Endodermal cell (in vitro differentiated cells): ENCODE measurements at places on chromosomes 12 and 14. TPM values are rescaled to one million over a fixed set of nuclear protein-coding genes. Genes with fewer than 3 reads are reported as not detected.

- H3K4me3 ChIP-seq: peak overlapping the region; percentile 0
- peaks cover 10% of the 10 kb centered on the region for H3K4me1 ChIP-seq
- no peak for DNase-seq
- H3K36me3 ChIP-seq: no peaks in the 10 kb centered on the region
These were observed 1313.5 kb upstream of the TMEM132C start for GRCh38 chr12:126953365-126953889.

- H3K4me3 ChIP-seq: no peak overlapping the region
- H3K4me1 ChIP-seq: no peaks in the 10 kb centered on the region
- no peaks in the 10 kb centered on the region for H3K36me3 ChIP-seq
- DNase-seq: no peak
- H3K27ac ChIP-seq: no peak overlapping the region
These were observed 11.0 kb downstream of the CBLN3 start for GRCh38 chr14:24418492-24418873.

- no peaks in the 10 kb centered on the region for H3K27me3 ChIP-seq
- no peaks in the 10 kb centered on the region for H3K4me1 ChIP-seq
- no peak overlapping the region for H3K27ac ChIP-seq
- H3K36me3 ChIP-seq: no peaks in the 10 kb centered on the region
- DNase-seq: no peak
These were observed 113.3 kb downstream of the NOVA1 start for GRCh38 chr14:26484562-26484961.

- peak overlapping the region; percentile 81 for H3K4me3 ChIP-seq
- H3K36me3 ChIP-seq: no peaks in the 10 kb centered on the region
- no peaks in the 10 kb centered on the region for H3K4me1 ChIP-seq
- DNase-seq: no peak
- H3K27ac ChIP-seq: peak overlapping the region; percentile 95
These were observed 20.4 kb upstream of the FOS start for GRCh38 chr14:75258079-75258802.

- no peak overlapping the region for H3K4me3 ChIP-seq
- H3K36me3 ChIP-seq: no peaks in the 10 kb centered on the region
- DNase-seq: no peak
- no peak overlapping the region for H3K27ac ChIP-seq
- no peaks in the 10 kb centered on the region for H3K4me1 ChIP-seq
These were observed 87.8 kb upstream of the ATXN7L3B start for GRCh38 chr12:74449872-74450271.

GRCh38 chr12:52740584-52740983, 36.6 kb downstream of the KRT76 start:
- H3K4me3 ChIP-seq: no peak overlapping the region
- H3K4me1 ChIP-seq: no peaks in the 10 kb centered on the region
- no peaks in the 10 kb centered on the region for H3K36me3 ChIP-seq
- H3K27ac ChIP-seq: no peak overlapping the region
- peaks cover 57% of the 10 kb centered on the region for H3K27me3 ChIP-seq

DNA sequence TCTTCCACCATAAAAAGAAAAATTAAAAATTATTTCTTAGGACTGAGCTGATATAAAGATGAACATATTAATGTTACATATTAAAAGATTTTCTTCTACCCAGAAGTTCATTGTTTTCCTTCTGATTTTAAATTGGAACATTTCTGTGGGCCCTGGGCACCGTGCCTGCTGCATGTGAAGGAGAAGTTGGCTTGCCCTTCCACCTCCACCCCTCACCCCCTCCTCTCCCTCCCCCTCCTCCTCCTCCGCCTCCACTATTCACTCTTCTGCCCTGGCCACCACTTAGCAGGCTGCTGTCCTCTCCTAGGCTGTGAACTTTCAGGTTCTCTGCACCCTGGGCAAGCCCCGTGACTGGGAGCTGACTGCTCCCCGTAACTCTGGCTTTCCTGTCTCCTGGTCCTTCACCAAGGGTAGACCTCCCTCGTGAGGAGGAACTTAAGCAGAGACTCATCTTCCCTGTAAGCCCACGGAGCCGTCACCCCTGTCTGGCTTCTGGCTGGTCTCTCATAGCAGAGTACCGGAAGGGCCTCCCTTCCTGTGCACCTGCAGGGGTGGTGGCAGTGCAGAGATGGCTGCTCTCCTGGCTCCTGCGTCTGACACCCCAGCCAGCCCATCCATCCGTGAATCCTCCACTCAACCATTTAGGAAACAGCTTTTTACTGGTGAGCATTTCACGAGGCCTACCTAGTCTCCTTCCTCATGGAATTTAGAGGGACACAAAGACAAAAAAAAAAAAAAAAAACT, 12.8 kb downstream of the TUNAR start:
- H3K27me3 ChIP-seq: no peaks in the 10 kb centered on the region
- H3K4me1 ChIP-seq: peaks cover 5% of the 10 kb centered on the region
- DNase-seq: peak; percentile 34
- H3K36me3 ChIP-seq: no peaks in the 10 kb centered on the region

- no peak for DNase-seq
- H3K4me3 ChIP-seq: no peak overlapping the region
- H3K27me3 ChIP-seq: no peaks in the 10 kb centered on the region
These were observed 42.9 kb downstream of the HELB start for GRCh38 chr12:66345212-66345611.

- DNase-seq: peak; percentile 91
- no peaks in the 10 kb centered on the region for H3K36me3 ChIP-seq
- H3K4me1 ChIP-seq: no peaks in the 10 kb centered on the region
- H3K27me3 ChIP-seq: no peaks in the 10 kb centered on the region
These were observed 95.2 kb upstream of the HMGA2 start for GRCh38 chr12:65728848-65729793.

DNA sequence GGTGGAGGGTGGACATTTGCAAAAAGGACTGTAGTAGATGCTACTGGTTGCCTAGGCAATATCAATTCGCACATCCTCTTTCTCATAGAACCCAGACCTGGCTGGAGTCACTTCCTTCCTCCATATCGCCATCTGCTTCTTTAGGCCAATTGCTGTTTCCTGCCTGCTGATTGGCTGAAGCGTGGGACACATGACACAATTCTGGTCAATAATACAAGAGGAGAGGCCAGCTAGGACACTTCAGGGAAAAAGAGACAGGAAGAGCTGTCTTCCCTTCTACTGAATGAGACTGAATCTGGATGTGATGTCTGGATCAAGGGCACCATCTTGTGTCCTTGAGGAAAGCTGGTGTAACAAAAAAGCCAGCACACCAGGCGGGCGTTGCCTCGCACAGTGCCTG, 53.8 kb downstream of the TRPV4 start:
- H3K27me3 ChIP-seq: no peaks in the 10 kb centered on the region
- H3K27ac ChIP-seq: no peak overlapping the region
- DNase-seq: no peak
- no peak overlapping the region for H3K4me3 ChIP-seq

- no peak overlapping the region for H3K4me3 ChIP-seq
- H3K36me3 ChIP-seq: no peaks in the 10 kb centered on the region
- no peaks in the 10 kb centered on the region for H3K27me3 ChIP-seq
- peak; percentile 70 for DNase-seq
These were observed 24.1 kb downstream of the CEP83 start for GRCh38 chr12:94435511-94435927.

GRCh38 chr14:78310272-78310671, 140.1 kb downstream of the NRXN3 start:
- H3K36me3 ChIP-seq: no peaks in the 10 kb centered on the region
- no peak for DNase-seq
- no peak overlapping the region for H3K4me3 ChIP-seq
- peaks cover 19% of the 10 kb centered on the region for H3K4me1 ChIP-seq
- no peak overlapping the region for H3K27ac ChIP-seq

- H3K4me1 ChIP-seq: peaks cover 20% of the 10 kb centered on the region
- H3K27me3 ChIP-seq: no peaks in the 10 kb centered on the region
- no peak overlapping the region for H3K27ac ChIP-seq
- H3K36me3 ChIP-seq: peaks cover 9% of the 10 kb centered on the region
- peak; percentile 66 for DNase-seq
- peak overlapping the region; percentile 51 for H3K4me3 ChIP-seq
These were observed 81.2 kb downstream of the TMEM260 start for GRCh38 chr14:56660677-56661389.

GRCh38 chr14:39877577-39878190, 445.5 kb upstream of the FBXO33 start:
- no peaks in the 10 kb centered on the region for H3K36me3 ChIP-seq
- H3K27me3 ChIP-seq: no peaks in the 10 kb centered on the region
- H3K27ac ChIP-seq: no peak overlapping the region
- no peak overlapping the region for H3K4me3 ChIP-seq
- no peaks in the 10 kb centered on the region for H3K4me1 ChIP-seq

DNA sequence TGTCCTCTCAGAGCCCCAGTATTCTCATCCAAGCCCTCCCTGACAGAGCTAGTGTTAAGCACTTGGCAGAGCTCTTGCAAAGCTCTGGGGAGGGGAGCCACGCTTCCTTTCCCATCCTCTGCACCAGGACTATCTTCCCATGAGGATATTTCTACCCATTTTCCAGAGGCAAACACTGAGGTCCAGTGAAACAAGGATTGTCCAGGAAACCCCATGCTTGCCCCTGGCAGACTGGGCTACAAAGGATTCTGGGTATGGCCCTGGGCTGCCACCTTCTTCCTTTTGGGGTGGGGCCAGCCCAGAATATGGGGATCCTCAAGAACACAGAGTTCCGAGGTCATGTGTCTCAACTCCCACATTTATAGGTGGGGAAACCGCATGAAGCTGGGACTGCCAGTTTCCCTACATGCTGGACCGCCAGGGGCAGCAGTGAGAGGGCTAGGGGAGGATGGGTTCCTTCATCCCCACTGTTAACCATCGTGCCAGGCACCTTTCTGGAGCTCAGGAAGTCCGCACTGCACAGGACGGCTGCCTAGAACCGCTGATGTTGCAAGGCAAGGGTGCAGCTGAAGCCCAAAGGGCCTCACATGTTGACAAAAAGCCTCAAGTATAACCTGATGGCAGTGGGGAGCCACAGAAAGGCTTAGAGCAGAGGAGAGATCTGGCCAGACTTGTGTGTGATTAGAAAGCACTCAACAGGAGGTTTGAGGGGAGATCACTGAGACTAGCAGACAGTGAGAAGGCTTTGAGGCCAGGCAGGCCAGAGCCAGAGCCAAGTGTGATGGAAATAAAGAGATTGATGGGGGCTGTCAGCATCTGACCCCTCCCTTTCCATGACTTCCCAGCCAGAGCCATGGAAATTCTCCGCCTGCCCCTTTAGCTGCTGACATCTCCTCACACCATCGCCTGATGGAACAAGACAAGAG, 5.5 kb upstream of the CCDC85C start:
- H3K4me3 ChIP-seq: no peak overlapping the region
- no peak for DNase-seq
- no peaks in the 10 kb centered on the region for H3K36me3 ChIP-seq
- H3K27me3 ChIP-seq: no peaks in the 10 kb centered on the region
- no peak overlapping the region for H3K27ac ChIP-seq

- H3K4me3 ChIP-seq: no peak overlapping the region
- no peak overlapping the region for H3K27ac ChIP-seq
- peak; percentile 98 for DNase-seq
- peaks cover 7% of the 10 kb centered on the region for H3K4me1 ChIP-seq
- H3K27me3 ChIP-seq: no peaks in the 10 kb centered on the region
These were observed 156.8 kb downstream of the KCNA5 start for GRCh38 chr12:5200278-5201087.

DNA sequence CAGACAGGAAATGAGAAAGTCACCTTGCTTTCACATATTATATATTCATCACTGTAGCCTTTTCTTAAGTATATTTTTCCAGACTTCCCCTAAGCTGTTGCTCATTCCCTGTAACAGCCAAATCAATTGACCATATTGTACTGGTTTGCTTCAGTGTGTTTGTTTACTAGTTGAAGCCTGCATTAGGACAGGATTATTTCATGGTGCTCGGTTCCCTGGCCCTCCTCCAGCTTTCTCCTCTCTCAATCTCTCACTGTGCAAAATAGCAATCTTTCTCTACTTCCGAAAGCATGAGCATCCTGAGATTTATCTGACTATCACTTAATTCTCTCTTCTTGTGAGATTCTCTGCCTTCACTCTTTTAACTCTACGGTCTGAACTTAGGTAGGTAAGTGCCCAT, 2.4 kb downstream of the SLC35F4 start:
- no peak overlapping the region for H3K27ac ChIP-seq
- no peaks in the 10 kb centered on the region for H3K36me3 ChIP-seq
- no peak overlapping the region for H3K4me3 ChIP-seq
- no peak for DNase-seq
- H3K4me1 ChIP-seq: peaks cover 5% of the 10 kb centered on the region

DNA sequence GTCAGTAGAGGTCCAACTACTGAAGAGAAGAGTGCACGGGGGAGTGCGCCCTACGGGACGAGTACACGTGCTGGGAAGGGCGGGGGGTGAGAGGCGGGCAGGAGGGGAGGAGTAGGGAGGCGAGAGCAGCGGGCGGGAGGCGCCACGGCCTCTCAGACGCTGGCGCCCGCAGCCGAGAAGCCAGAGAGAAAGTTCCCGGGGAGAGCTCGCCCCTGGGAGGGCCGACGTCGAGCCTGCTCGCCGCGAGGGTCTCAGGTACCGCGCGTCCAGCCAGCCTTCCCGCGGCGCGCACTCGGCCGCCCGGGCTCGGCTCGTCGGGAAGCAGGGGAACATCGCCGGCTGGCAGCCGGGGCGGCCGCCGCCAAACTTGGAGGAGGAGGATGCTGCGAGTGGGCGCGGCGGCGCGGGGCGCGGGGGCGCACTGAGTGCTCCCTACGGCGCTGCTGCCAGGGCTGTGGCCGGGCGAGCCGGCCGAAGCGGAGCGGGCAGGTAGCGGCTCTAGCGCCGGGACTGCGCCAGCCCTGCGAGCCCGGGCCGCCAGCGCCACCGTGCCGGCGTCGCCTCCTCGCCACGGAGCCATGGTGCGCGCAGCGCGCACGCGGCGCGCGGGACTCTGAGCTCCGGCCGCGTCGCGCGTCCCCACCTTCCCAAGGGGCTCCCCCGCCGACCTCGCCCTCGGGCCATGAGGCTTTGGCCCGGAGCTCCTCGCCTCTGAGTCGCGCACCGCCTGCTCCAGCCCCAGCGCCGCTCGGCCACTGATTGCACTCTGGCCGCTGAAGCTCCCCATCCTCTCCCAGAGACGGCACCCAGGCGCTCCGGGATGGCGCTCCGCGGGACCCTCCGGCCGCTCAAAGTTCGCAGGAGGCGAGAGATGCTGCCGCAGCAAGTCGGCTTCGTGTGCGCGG, at the start of gene SLC24A4:
TSS of gene SLC24A4 (plus strand) at position 155 of the 905 bp plus-strand sequence. CDS start at position 821, 666 bp downstream.
- H3K27ac ChIP-seq: no peak within 1 kb of the TSS
- H3K36me3 ChIP-seq: no peaks in the 10 kb centered on the region
- peaks cover 100% of the 10 kb centered on the region for H3K27me3 ChIP-seq
- DNase-seq: peak; percentile 79
- H3K4me1 ChIP-seq: no peaks in the 10 kb centered on the region
- peak within 1 kb of the TSS; percentile 69 for H3K4me3 ChIP-seq

DNA sequence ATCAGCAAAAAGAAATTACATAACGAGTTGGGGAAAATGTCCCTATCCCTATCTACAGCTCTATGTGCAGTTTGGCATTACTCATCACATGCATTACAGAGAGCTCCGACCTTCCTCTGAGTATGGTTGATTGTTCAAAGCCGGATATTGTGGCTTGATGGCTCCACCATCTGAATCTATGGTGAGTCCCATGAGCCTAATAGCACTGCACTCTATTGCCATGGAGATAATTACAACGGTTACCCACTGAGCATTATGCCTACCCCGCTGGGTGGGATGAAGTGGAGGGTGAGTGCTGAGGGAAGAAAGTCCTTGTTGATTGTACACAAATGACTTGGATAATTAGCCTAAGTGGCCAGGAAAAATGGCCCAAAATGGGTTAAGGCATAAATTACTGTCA, 800.5 kb downstream of the NRXN3 start:
- no peak overlapping the region for H3K4me3 ChIP-seq
- DNase-seq: no peak
- no peak overlapping the region for H3K27ac ChIP-seq
- H3K36me3 ChIP-seq: no peaks in the 10 kb centered on the region
- H3K4me1 ChIP-seq: no peaks in the 10 kb centered on the region
- no peaks in the 10 kb centered on the region for H3K27me3 ChIP-seq

C14orf93 gene
- total RNA-seq: 5.9 and 7.0 TPM in 2 replicates

RASSF8 gene
- 159 and 183 TPM in 2 replicates for total RNA-seq

C1QL4 gene
- total RNA-seq: 0.14 and 0.20 TPM in 2 replicates

KRT6B gene
- total RNA-seq: not detected in 3 replicates
